ENCODE measurements at places on chromosomes 1 and 21. TPM values are rescaled to one million over a fixed set of nuclear protein-coding genes. Genes with fewer than 3 reads are reported as not detected.

Gene TDRD5
- total RNA-seq: not detected

Gene AADACL4
- total RNA-seq: not detected

Gene RGS8
- 0.10 TPM for total RNA-seq

Gene ZNF683
- not detected for total RNA-seq

Gene IL19
- total RNA-seq: not detected

Gene LIN9
- 2.4 TPM for total RNA-seq

Gene GPR37L1
- not detected for total RNA-seq

Gene KCNT2
- total RNA-seq: 13.3 TPM

Gene RNU1-1
- 12,584 TPM for total RNA-seq

Gene HHIPL2
- total RNA-seq: 0.42 TPM

Gene MYOM3
- 1.2 TPM for total RNA-seq

Gene RGS18
- 2.7 TPM for total RNA-seq

Gene USH2A
- not detected for total RNA-seq

Gene C8A
- not detected for total RNA-seq

Gene CA6
- not detected for total RNA-seq

Gene PALMD
- total RNA-seq: 31.0 TPM

Gene ZNF326
- total RNA-seq: 19.6 TPM

Gene VWA5B1
- total RNA-seq: not detected

Gene TINAGL1
- 110 TPM for total RNA-seq

Gene ANKRD34A
- total RNA-seq: 2.3 TPM

Data from posterior vena cava (tissue), 2 donors.